ENCODE measurements at places on chromosomes 11 and 22.

- no peak for DNase-seq
These were observed 51.6 kb downstream of the SHANK2 start for GRCh38 chr11:71200761-71201160.

GRCh38 chr11:59283825-59284772 is 71.4 kb upstream of the MPEG1 start:
- DNase-seq: peak; percentile 48

DNA sequence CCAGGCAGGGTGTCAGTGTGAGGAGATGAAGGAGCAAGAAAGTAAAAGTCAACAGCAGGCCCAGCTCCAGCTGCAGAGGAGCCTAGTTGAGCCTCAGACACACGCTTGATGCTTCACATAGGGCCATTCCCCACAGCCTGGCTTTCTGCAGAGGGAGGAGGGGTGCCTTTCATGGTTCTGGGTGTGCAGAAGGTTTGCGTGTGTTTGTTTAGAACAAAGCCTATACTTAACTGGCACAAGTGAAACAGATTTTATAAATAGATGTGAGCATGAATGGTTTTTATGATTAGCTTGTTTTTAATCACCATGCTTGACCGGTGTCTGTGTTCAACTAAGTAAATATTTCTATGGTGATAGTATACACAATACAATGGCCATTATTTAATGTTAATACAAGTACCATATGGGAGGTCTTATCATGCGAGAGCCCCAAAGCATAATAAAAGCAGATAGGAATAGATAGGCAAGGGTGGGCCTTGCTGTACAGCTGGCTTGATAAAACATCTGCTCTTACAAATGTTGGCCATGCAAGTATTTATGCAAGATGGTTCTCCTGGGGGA is 290.2 kb downstream of the ETS1 start:
- no peak for DNase-seq

GRCh38 chr11:95652002-95652472 is 137.5 kb downstream of the FAM76B start:
- DNase-seq: no peak

DNA sequence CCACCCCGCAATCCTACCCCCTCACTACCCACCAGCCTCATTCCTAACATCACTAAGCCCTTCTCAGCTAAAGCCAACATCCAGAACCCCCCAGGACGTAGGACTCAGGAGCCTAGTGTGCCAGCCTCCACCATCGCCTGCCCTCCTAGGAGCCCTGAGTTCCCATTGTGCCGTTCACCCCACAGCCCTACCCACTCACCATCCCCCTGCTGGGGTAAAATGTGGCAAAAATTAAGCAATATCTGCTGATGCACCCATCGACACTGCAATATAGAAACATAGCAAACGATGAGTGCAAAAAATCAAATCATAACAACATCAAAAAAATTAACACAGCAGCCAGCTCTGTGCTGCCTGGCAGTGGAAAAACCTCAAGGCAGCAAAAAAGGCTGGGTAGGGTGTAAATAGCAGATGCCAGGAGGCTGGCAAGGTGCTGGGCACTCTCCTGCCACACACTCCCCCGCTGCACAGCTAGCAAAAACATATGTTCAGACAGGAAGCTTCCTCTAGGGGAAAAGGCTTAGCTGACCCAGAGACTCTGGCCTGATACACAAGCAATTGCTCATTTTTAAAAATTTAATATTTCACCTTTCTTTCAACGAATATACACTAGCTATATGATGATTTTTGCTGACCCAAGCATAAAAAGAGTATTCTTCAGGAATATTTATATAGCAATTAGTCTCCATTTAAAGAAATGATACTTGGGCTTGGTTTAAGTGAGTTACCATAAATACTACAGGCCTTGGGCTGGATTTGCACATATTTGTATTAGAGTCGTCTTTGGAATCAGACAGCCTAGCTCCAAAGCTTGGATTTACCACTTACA is 33.8 kb downstream of the PRDM10 start:
- DNase-seq: no peak

DNA sequence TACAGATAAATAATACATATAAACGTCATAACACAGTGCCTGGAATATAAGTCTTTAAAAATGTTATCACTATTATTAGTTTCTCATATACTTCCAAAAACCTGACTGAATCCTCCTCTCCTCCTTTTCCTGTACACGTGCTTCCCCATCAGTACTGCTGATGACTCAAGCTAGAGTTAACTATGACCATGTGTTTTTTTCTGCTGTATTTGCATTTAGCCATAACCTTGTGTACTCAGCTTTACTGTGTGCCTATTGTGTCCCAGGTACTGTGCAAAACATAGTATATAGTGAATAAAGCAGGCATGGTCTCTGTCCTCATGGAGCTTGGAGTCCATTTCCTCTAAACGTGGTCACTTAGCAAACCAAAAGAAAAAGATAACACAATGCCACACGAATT is 56.5 kb upstream of the ARHGAP32 start:
- peak; percentile 73 for DNase-seq

Data from GM03348 (cell line).